SHP77 treated with DMSO at 0.1 percent for 48 hours (cell line): ENCODE measurements at places on chromosomes 5 and 9.

DNA sequence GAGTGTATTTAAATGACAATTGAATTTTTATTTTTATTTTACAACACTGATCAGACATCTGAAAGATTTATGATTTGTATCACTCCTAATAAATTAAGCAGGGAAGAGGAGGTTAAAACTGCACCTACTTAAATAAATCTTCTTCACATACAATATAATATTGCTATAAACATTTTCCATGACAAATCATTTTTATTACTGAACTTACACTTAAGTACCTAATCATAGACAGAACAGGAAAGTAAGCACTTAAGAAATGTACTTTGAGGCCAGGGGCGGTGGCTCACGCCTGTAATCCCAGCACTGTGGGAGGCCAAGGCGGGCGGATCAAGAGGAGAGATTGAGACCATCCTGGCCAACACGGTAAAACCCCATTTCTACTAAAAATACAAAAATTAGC, 3.8 kb downstream of the PFDN1 start:
- DNase-seq: no peak

DNA sequence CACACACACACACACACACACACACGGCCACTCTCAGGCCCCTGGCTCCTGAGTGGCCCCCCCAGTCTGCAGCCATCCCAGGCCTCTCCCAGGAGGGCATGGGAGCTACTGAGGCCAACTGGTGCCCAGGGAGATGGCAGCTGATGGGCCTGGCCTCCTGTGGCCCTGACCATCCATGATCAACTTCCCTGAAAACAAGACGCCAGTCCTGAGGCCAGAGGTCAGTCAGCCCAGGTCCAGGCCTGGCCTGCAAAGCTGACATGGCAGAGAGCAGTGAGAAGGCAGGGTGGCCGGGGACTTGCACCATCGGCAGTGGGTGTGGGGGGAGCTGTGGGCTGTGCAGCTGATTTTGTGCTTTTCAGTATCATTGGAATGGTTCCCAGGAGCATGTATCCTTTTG, 47.0 kb downstream of the SARDH start:
- no peak for DNase-seq

DNA sequence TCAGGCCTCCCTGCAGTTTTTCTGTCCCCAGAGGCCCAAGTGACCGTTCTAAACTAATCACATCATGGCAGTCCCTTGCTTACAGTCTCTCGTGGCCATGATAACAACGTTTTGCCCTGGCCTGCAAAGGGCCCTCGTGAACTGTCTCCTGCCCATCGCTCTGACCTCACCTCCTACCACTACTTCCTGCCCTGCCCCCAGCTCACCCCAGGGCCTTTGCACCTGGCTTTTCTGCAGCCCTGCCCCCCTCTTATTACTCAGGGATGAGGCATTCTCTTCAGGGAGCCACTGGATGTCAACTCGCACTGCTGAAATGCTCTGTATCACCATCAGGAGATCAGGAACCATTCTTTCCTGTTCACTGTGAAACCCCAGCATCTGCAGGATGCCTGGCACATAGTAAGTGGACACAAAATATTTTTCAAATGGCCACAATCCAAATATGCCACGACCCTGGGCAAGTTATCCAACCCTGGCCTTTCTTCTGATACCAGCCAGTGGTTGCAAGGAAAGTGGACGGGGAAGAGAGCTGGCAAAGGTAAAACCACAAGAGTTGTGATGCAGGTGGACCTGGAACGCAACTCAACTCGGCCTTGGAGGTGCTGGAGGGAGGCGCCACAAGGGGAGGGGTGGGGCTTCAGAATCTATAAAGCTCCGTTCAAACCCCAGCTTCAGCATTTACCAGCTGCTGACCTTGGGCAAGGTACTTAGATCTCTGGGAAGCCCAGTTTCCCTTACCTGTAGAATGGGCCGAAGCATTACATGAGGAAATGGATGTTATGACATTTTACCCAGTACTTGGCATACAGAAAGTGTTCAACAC, 1.7 kb downstream of the SNCB start:
- DNase-seq: no peak

DNA sequence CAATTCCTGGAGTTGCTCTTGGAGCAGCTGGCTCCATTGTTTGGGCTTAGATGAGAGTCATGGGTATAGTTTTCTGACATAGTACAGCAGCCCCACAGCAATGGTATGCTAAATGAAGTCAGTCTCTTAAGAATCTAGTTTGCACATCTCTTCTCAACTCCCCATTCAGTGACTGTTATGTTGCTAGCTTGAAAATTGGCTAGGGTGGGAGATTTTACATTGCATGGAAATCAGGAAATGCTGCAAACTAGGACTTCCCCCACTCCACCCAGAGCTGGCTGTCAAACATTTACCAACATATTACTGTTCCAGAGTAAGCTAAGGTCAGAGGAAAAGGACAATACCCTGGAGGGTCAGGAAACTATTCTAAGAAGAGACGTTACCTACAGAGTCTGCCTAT, 17.6 kb upstream of the FCHO2 start:
- no peak for DNase-seq

- DNase-seq: no peak
These were observed 282.6 kb downstream of the BRINP1 start for GRCh38 chr9:119086590-119086989.

- no peak for DNase-seq
These were observed 9.8 kb downstream of the CKMT2 start for GRCh38 chr5:81242906-81243436.

DNA sequence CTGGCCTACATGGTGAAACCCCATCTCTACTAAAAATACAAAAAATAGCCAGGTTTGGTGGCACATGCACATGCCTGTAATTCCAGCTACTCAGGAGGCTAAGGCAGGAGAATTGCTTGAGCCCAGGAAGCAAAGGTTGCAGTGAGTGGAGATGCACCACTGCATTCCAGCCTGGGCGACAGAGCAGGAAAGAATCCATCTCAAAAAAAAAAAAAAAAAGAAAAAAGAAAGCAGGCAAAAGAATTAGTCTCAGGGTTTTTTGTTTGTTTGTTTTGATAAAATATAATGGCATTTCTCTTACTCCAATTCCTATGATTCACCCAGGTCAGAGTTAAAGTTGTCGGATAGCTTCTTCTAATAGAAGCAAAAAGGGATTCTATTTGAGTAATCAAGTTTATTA, 67.0 kb upstream of the ATG10 start:
- DNase-seq: no peak

- DNase-seq: no peak
These were observed 74.7 kb downstream of the SPRY4 start for GRCh38 chr5:142250119-142250518.

- no peak for DNase-seq
These were observed 6.0 kb upstream of the SIL1 start for GRCh38 chr5:139204196-139204595.

GRCh38 chr5:7000310-7000709, 287.1 kb downstream of the TENT4A start:
- no peak for DNase-seq
